NCI-H187 (cell line): ENCODE measurements at places on chromosomes 13 and 19.

- DNase-seq, result no peak
These were observed 116.2 kb downstream of the TBC1D4 start for GRCh38 chr13:75365724-75366173.

DNA sequence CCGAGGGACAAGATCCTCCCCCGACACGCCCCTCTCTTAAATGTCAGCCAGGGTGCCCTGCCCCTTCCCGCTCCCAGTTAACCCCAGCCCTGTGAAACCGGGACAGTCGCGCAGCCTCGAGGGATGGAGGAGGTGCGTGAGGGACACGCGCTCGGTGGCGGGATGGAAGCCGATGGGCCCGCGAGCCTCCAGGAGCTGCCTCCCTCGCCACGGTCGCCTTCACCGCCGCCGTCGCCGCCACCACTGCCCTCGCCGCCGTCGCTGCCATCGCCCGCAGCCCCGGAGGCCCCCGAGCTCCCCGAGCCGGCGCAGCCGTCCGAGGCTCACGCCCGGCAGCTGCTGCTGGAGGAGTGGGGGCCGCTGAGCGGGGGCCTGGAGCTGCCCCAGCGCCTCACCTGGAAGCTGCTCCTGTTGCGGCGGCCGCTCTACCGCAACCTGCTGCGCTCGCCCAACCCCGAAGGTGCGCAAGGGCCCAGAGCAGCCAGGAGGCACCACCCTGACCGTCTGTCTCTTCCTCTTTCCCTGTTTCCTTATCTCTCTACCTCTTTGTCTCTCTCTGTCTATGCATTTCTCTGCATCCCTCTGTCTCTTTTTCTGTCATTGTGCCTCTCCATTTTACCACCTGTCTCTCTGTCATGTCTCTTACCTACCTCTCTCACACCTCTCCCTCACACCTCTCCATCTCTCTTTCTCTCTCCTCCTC is at the start of gene NCCRP1:
TSS of gene NCCRP1 (plus strand) at position 105 of the 703 bp plus-strand sequence. CDS start at position 124, 19 bp downstream.
- no peak for DNase-seq

DNA sequence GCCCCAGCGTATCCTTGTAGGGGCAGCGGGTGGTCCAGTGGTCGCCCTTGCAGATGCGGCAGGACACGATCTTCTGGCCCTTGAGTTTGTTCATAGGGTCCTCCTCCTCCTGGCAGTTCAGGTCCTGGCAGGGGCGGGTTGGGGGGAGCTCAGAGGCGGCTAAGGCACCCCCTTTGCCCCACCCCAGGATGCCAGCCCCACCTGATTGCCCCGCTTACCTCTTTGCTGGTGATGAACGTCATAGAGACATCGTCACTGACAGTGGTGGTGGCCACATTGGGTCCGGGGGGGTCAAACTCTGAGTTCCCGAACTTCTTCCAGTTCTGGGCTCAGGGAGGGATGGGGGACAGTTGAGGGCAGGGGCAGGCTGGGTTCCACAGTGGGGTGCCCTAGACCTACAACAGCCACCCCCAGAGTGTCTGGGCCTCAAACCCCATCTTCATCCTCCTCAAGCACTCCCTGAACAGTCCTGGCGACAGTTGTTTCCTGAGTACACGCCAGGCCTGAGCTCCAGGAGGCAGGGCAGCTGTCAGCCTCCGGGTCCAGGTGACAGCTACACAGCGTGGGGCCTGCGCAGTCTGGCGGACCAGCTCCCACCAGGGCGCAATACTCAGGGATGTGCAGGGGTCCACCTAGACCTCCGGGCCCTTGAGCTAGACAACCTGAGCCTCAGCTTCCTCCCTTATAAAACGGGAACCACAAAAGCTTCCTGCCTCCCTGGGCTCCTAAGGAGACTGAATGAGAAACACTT is 2.7 kb downstream of the EIF3G start:
- no peak for DNase-seq

DNA sequence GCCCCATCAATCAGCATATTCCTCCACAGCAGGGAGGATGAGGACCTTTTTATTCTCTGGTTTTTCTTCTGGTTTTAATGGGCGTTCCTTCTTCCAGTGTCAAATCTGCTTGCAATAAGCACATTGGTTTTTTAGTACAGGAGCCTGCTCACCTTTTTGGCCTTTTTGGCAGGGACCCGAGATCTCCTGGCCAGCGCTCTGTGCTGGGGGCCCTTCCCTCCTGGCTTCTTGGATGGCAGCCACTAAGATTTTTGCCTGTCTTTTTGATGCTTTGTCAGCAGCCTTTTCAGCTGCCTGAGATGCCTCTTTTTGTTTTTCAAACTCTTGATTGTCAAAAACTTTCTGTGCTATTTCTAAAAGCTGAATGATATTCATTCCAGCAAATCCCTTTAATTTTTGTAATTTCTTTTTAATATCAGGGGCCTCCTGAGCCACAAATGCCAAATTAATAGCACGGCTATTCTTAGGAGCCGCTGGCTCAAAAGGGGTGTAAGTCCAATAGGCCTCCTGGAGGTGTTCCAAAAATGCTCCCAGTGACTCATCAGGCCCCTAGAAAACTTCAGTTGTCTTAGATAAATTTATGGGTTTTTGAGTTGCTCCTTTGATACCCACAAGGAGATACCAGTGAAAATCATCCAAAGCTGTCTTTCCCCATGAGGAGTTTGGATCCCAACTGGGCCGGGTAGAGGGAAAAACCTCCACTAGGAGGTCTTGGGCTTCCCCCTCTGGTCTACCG is 73.0 kb downstream of the ZNF100 start:
- DNase-seq, result no peak

DNA sequence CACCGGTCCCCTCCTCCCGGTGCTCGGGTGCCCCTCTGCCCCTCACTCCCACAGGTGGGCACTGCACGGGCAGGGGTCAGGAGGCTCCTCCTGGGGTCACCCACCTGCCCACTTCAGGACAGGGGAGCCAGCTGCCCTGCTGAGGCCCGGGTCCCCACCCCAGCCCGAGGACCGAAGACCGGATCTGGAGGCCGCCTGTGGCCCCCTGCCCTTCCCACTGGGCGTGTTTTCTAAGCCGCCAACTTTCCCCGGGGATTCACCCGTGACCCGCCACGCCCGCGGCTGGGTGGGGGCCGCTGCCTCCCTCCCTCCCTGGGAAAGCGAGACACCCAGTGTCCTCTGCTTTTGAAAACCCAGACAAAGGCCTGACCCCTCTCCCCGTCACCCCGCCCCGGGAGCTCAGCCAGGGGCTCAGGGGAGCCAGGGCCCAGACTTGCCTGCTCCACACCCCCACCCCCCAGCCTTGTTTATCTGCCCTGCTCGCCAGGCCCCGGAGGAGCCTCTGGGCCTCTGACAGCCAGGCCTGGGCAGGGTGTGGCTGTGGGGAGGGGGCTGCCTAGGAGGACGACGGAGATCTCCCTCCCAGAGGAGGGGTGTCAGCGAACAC is 1.3 kb downstream of the PALM start:
- DNase-seq, result no peak

DNA sequence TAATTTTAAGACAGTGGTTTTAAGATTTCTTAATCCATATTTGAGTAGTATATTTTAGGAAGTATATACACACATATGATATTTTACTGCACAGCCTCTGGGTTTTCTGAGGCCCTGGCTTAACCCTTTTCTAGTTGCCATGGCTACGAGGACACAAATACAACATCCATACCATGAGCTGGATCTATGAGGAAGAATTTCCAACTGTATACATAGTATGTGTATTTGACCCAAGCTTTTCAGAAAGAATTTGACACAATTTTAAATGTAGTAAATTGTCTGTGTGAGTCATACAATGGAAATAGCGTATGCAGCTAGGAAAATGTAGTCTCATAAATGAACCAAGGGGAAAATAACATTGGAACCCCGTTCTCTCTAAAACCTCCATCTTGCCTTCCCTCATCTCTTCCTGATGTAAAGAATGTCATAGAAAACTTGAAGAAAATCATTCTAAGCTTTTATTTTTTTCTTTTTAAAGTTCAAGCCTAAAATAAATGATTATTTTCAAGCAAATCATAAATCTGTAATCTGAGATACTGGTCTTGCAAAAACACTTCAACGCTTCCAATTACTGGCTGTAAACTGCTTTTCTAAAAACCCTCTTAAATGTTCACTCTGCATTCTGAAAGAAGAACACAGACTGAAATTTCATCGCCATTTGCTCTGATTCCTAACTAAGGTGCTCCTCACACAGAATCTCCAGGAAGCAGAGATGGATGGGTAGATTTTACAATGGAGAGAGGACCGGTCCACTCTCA is 172.4 kb downstream of the LACC1 start:
- no peak for DNase-seq

DNA sequence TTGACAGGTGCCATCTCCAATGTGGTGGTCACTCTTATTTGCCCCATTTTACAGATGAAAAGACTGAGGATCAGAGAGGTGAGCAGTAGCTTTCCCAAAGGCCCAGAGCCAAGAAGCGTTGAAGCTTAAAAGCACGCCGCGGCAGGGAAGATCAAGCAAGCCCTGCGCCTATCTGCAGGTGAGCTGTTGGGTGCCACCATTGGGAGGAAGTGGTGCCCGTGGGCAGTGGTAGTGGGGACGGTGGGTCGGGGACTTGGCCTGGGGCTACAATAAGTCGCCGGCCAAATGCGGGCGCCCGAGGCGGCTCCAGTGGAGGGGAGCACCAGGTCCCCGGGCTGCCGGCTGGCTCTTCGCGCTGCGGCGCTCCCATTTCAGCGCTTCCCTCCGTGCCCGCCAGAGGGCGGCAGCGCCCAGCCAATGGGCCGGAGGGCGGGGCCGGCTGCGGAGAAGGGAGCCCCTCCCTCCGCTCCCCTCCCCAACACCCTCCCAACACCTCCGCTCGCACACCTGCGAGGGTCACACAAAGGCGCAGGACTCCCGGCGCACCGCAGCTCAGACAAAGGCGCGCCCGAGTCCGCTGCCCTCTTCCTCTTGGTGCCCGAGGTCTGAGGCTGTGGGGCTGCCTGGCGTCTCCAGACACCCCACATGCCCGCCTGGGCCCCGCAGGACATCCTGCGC is 744 bp upstream of the POU2F2 start:
- DNase-seq, result peak; percentile 77

DNA sequence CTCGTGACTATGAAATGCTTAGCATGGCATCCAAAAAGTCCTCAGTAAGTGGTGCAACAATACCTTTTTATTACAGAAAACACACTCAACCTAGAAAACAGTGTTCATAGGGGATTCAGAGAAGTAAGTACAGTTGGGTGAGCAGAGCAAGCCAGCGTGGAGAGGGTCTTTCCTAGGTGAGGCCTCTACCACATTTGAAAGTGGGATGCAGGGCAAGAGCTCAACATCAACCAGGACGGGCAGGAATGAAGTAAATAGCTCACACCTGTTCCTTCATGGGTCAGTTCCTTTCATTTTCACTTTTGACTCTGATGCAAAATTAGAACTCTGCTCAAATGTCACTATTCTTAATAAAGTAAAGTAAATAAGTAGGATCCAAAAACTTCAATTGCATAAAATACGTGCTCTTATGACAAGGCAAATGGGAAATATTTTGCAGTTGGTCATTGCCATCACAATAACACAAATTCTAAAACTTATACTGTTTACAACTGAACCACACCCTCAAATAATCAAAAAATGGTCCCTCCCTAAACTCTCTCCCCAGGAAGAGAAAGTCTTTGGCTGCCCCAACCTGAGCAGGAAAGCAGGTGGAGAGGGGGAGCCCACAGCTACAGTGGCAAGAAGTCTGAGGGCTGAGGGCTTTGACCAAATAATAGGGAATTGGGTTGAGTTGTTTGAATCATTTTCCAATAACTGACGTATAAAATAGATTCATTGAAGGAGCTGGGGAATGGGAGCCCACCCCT is 20.2 kb downstream of the CHAMP1 start:
- DNase-seq, result no peak

- DNase-seq, result no peak
These were observed 49.8 kb downstream of the BICRA start for GRCh38 chr19:47658431-47659348.

DNA sequence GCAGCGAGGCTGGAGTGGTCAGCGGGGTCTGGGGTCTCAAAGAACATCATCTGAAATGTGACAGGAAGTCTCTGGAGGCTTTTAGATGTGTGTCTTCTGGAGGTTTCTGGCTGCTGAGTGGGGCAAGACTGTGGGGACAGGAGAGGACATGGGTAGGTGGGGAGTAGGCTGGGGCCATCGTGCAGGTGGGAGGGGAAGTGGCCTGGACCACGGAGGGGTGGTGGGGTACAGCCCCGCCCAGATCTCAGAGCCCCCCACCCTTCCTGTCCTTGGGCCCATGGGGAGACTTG is 6.2 kb downstream of the AP1M1 start:
- DNase-seq, result no peak

- DNase-seq, result no peak
These were observed 31.9 kb downstream of the SCGB2B2 start for GRCh38 chr19:34644991-34645461.

GRCh38 chr13:99044764-99045163 is 66.9 kb upstream of the DOCK9 start:
- DNase-seq, result no peak

DNA sequence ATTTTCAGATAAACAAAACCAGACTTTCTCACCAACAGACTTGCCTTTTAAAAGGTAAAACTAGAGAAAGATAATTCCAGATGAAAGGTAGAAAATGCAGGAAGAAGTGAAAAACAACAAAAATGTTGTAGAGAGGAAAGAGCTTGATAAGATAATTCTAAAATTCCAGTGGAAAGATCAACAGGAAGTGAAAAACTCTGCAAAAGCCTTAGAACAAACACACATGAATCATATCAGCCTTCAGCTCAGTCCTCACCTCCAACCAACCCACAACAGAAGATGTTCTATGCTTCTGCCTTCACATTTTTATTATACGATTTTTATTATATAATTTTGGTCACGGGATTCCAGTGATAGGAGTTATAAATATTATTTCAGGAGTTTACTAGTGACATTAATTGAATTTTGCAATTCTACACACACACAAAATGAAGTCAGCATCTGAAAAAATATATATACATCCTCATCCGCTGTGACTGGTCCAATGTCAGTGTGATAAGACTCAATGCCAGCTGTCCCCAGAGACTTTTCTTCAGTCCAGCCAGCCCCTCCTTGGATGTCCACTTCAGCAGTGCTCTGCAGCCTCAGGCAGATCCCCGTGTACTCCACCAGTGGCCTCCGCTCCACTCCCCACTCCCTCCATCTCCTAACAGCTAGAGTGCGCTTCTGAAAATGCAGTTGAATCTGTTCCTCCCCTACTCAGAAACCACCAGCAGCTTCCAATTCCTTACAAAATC is 57.9 kb downstream of the GADD45B start:
- no peak for DNase-seq

DNA sequence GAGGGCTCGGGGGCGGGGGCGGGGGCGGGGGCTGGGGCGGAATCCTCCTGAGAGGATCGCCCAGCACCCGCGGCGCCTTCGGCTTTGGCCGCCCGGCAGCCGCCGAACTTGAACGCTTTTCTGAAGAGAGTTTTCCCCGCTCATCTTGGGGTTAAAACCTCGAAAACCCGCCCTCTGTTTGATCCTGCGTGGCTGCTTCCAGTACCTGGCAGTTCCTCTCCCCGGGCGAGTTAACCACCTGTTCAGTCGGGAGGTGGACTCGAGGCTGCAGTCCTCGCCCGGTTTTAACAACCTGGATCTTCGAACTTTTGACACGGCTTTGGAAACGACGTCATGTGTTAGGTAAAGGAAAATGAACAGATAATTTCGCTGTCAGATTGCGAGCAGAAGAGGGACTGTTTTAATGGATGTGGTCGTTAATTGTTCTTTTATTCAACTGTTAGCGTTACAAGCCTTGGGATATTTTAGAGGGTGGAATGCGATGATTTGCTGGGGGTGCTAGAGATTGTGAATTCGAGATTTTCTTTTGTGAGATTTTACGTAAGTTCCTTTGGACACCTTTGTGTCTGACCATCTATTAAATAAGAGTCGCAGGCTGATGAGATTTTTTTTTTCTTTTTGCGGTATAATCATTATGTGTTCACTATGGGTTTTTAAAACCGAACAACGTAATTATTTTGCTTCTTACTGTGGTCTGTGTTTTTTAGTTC is 1.0 kb downstream of the FNDC3A start:
- DNase-seq, result peak; percentile 70
